Inflammatory macrophage treated with lipopolysaccharide for 1 hour (primary cell): ENCODE measurements at places on chromosomes 2 and 18.

DNA sequence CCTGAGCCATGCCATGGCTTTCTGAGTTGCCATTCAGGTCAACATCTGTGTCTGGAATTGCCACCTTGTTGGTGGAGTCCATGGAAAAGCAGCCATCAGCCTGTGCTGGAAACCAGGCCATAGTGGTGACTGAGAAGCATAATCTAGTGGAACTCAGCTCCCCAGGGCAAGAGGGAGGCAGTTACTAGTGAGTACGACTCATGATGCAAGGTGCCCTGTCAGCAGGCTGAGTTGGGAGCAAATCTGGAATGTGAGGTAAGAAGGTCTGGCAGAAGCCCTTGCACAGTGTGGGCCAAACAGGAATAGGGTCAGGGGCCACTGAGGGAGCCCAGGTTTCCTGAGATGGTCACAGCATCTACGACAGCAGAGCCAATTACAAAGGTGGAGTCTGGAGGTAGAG lies 37.1 kb downstream of the SULT1C2 start:
- no peak for DNase-seq

- no peak for DNase-seq
Observed at GRCh38 chr18:57845605-57846074, 42.5 kb upstream of the ATP8B1 start.

GRCh38 chr2:85953476-85953875 lies 64.7 kb upstream of the ST3GAL5 start:
- no peak for DNase-seq

DNA sequence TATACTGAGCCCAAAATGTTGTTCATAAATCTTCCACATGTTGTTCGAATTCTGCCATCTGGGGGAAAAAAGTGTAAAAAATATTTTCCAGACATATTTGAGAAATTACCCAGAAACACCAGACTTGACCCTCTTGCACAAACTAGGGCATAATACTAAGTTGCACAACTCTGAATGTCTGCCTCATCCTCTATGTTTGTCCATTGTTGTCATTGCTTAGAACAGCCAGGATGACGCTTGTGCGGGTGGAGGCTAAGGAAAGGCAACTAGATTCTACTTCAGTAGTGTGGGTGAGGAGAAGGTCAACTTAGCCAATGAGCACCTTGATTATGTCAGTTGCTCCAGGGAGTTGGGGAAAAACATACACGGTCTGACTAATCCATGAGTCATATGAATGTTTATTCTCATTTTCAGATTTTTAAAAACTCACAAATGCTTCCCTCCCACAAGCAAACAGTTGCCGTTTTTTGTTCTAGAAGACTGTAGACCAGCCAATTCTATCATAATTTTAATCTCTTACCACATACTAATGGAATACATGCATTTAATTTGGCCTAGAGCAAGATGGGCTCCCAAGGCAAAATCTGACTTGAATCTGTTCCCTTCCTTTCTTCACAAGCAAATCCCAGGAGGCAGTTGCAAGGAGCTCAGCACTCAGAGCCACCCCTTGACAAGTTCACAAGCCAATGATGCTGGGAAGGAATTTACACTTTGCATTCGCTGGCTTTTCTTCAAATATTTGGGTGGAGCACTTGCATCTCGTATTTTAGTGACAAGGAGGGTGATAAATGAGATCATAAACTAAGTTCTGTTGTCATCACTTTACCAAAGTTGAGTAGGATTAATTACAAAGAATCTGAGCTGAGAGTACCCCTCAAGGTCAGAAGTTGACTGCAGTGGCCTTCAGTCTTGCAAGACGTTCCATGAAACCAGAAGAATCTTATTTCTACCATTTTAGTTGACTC lies 163.2 kb upstream of the TWIST2 start:
- peak; percentile 51 for DNase-seq
